ENCODE measurements at places on chromosomes 11 and 22.

GRCh38 chr11:102197670-102198139 lies 87.5 kb downstream of the YAP1 start:
- no peak for DNase-seq

DNA sequence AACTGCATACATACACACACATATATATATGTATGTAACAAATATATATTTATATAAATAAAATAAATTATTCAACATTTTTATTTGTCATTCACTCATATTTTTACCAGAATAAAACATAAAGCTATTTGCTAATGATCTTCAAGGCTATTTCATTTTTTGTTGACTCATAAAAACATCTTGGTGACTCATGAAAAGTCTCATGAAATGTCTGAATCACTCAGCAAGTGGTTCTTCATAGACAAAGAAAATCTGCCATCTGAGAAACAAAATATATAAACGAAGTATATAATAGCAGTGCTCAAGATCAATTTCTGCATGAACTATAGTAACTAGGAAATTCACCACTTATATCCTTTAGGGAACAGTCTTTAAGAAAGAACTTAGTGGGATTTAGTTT lies 764.8 kb upstream of the FAT3 start:
- no peak for DNase-seq

GRCh38 chr11:94401773-94402265 lies 600 bp upstream of the GPR83 start:
- no peak for DNase-seq

GRCh38 chr11:1714908-1715885 lies 18.2 kb downstream of the KRTAP5-6 start:
- DNase-seq, result no peak

DNA sequence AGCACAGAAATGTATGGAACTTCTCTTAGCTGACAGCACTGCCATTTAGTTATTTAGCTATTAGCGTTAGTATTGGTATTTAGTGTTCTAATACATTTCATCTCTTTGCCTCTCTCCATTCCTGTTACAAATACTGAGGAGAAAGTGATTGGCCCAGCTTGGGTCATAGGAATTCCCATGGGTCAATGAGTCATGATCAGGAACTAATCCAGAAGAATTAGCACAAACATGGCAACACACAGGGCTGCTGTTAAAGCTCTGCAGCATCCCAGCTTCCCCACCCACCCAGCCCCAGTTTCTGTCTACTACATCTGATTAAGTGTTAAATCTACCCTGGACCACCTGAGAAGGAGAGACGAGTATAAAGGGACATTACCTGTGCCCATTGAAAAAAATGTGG lies 36.1 kb downstream of the PDGFD start:
- no peak for DNase-seq

DNA sequence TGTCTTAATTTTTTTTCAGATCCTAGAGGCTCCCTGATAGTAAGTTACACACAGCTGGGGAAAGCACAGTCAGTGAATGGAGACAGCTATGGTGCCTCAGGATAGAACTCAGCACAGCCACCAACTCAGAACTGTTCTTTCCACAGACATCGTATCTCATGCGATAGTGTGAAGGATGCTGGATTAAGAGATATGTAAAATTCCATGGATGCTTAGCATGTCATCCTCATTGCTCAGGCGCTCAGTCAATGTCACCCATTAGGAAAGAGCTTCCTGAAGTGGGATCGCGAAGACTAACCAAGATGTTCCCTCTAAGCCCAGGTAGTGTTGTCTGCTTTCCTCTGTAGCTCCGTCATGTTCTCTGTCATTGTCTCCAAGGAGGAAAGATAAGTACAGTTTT lies 1000.4 kb downstream of the OPCML start:
- no peak for DNase-seq

- no peak for DNase-seq
Observed at GRCh38 chr11:128409476-128409875, 177.9 kb downstream of the ETS1 start.

DNA sequence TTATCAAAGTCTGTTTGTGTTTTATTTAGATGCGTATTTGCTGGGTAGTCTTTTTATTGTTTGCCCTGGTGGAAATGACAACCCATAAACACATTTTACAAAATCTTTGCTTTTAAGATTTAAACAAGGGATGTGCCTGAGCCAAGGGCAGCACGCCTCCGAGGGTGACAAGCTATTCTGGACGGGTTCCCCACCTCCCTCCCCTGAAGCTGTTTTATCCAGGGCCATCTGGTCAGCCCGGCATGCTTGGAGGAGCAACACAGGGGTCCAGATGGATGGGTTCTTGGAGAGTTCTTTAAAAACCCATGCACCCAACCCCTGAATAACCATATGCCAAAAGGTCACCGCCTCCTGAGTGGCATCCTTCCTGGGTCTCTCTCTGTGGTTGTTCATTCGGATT lies 408.9 kb downstream of the OPCML start:
- no peak for DNase-seq

GRCh38 chr22:17434856-17435255 lies 65.6 kb downstream of the CECR2 start:
- DNase-seq, result no peak

- no peak for DNase-seq
Observed at GRCh38 chr11:70523384-70524095, 125.2 kb downstream of the CTTN start.

DNA sequence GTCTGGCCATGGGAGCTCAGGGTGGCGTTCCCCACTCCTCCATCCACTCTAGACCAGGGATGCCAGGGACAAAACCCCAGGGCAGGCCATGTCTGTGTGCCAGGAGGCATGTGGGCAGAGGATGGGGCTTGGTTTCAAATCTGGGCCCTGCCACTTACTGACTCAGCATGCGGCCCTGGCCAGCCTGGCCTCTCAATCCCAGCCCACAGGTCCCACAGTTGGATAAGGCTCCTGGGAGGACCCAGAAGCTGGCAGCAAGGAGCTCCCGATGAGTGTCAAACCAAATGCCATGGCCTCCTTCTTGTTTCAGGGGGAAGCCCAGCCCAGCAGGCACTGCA lies 1290.4 kb downstream of the BRD1 start:
- no peak for DNase-seq

DNA sequence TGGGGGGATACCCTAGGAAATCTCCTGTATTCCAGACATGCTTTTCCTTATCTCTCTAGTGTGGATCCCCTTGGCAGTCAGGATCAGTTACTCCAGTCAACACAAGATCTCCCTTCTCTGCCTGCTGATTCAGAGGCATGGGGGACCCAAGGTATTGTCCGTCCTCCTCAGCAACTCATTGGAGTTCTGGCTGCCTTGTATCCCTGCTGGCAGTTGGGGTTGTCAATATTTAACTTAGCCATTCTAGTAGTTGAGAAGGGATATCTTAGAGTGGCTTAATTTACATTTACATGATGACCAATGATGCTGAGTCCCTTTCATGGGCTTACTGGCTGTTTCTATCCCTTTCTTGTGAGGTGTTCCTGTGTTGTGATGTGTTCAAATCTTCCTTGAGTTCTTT lies 74.2 kb downstream of the GRK3 start:
- DNase-seq, result no peak

- no peak for DNase-seq
Observed at GRCh38 chr11:95778699-95779098, 10.9 kb downstream of the FAM76B start.

DNA sequence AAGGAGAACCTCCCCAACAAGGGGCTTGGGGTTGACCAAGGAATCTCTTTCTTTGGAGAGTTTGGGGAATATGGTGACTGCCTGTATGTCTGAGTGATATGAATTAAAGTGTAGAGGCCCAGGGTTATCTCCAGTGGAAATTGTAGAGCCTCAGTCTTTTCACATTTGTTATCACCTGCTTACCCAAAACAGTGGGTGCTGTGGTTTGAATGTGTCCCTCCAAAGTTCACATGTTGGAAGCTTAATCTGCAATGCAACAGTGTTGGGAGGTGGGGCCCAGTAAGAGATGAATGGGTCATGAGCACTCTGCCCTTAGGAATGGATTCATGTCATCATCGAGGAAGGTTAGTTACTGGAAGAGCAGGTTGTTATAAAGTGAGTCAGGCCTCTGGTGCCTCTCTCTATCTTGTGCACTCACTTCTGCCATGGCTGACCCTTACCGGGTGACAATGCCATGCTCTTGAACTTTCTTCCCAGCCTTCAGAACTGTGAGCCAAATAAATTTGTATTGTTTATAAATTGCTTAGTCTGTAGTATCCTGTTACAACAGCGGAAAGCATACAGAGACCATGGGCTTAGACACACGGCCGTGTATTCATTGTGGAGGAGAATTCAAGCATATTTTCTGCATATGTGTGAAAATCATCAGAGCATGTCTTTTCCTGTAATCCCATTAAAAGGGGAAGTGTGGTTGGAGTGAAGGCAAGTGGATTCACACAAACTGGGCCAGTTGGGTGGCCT lies 114.1 kb upstream of the TBCEL start:
- no peak for DNase-seq

DNA sequence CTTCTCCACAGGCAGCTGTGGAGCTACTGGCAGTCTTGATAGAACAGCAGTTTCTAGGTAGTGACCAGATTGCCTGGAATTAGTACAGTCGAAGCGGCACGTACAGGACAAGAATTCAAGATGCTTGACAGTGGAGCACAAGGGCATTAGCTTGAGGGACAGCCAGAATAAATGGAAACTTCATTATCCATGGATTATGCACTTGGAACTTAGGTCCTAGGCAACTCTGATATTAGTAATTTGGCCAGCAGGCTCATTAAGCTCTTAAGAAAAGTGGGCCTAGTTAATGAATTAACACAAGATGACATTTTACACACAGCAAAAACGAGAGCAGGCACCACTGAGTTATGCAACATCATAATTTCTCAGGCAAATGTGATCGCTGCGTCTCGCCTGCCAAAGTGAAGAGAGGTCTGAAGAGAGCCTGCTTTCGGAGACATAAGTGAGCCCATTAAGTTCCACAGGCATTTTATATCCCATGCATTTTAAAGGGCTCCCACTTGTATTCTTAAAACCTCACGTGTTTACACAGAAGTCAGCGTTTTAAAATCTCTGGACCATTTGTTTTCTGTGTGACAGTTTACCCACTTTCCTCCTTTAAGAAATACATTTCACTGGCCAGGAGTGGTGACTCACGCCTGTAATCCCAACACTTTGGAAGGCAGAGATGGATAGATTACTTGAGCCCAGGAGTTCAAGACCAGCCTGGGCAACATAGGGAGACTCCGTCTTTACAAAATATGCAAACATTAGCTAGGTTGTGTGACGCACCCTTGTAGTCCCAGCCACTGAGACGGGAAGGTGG lies 66.2 kb downstream of the COMMD9 start:
- no peak for DNase-seq

GRCh38 chr11:120280600-120281051 lies 40.7 kb downstream of the POU2F3 start:
- no peak for DNase-seq

All from activated gamma-delta T cell treated with Interleukin-2 at 50 U/mL for 16 hours (primary cell).